ENCODE measurements at places on chromosomes 3 and 15.
A peak's percentile ranks its signal among the peaks of the same experiment; 100 is the strongest.

DNA sequence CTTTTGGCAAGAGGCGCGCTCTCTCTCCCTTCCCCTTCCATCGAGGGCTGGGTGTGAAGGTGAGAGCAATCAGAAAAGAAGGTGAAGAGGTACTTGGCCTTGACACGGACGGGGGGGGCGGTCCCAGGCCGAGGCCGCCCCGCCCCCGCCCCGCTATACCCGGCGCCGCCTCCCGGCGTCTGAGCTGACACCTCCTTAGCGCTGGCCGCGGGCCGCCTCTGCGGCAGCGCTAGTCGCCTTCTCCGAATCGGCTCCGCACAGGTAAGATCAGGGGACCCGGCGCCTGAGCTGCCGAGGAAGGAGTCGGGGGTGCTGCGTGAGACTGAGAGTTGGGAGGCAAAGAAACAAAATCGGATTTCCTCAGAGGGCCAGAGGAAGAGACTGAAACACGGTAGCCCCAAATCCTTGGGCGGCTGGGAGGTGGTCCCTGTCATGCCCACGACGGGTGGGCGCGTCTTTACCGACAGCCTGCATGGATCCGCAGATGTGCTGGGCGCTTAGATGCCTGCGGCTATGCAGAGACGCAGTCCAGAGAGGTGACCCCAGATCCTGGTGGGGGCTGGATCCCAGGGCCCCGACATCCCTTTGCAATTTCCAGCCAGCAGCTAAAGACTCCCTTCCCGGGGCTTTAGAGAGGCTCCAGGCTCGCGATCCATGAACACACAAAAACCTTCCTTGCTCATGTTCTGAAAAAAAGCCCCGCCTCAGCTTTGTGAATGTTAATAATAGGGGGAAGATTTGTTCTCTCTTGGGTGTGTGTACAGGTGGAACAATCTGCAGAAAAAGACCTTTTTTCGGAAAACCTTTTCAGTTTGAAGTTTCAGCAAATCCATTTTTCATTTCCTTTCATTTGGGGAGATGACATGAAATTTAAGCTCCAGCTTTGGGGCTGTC lies at the start of gene ENTPD3:
TSS of gene ENTPD3 (plus strand) at position 184 of the 894 bp plus-strand sequence. CDS start 874 bp downstream, outside the sequence.
- peak within 1 kb of the TSS; percentile 8 for H3K4me3 ChIP-seq
- DNase-seq, result peak; percentile 79
- H3K4me1 ChIP-seq, result peaks cover 22% of the 10 kb centered on the region
- H3K27ac ChIP-seq, result peak within 1 kb of the TSS; percentile 62

- DNase-seq, result peak; percentile 25
- peaks cover 8% of the 10 kb centered on the region for H3K4me1 ChIP-seq
- no peak overlapping the region for H3K4me3 ChIP-seq
These were observed 72.7 kb downstream of the DZIP3 start for GRCh38 chr3:108662142-108662738.

GRCh38 chr3:168168743-168169142 lies 73.0 kb upstream of the GOLIM4 start:
- H3K36me3 ChIP-seq, result no peaks in the 10 kb centered on the region
- H3K4me1 ChIP-seq, result no peaks in the 10 kb centered on the region
- no peak for DNase-seq
- no peak overlapping the region for H3K4me3 ChIP-seq
- H3K27ac ChIP-seq, result no peak overlapping the region

DNA sequence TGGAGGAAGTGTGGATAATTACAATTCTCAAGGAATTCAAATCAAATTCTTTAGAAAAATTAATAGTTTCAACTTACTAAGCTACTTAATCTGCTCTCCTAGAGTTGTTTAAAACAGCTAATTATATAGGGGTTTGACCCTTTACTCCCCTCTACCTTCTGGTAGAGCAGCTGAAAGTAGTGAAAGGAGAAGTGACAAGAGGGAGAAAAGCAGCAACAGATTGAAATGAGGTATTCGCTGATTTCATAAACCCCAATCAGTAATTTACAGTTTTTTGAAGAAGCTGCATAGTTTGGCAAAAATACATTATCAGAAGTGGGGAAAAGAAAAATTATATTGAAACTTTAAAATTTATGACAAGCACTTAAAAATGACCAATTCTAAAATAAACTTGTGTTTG lies 52.8 kb downstream of the ZMAT3 start:
- DNase-seq, result no peak
- H3K36me3 ChIP-seq, result no peaks in the 10 kb centered on the region
- no peaks in the 10 kb centered on the region for H3K27me3 ChIP-seq
- H3K4me3 ChIP-seq, result no peak overlapping the region
- H3K27ac ChIP-seq, result no peak overlapping the region
- H3K4me1 ChIP-seq, result peaks cover 9% of the 10 kb centered on the region

GRCh38 chr3:188673646-188674186 lies 498.1 kb upstream of the TPRG1 start:
- no peaks in the 10 kb centered on the region for H3K36me3 ChIP-seq
- no peaks in the 10 kb centered on the region for H3K27me3 ChIP-seq
- no peak overlapping the region for H3K27ac ChIP-seq
- no peak for DNase-seq

GRCh38 chr15:54559405-54560069 lies 581.3 kb downstream of the UNC13C start:
- H3K27ac ChIP-seq, result no peak overlapping the region
- H3K4me3 ChIP-seq, result no peak overlapping the region
- no peaks in the 10 kb centered on the region for H3K4me1 ChIP-seq
- H3K27me3 ChIP-seq, result no peaks in the 10 kb centered on the region
- DNase-seq, result no peak

- no peak overlapping the region for H3K27ac ChIP-seq
- H3K4me1 ChIP-seq, result peaks cover 23% of the 10 kb centered on the region
- H3K36me3 ChIP-seq, result no peaks in the 10 kb centered on the region
- no peak overlapping the region for H3K4me3 ChIP-seq
These were observed 27.6 kb downstream of the GPR176 start for GRCh38 chr15:39892418-39892817.

DNA sequence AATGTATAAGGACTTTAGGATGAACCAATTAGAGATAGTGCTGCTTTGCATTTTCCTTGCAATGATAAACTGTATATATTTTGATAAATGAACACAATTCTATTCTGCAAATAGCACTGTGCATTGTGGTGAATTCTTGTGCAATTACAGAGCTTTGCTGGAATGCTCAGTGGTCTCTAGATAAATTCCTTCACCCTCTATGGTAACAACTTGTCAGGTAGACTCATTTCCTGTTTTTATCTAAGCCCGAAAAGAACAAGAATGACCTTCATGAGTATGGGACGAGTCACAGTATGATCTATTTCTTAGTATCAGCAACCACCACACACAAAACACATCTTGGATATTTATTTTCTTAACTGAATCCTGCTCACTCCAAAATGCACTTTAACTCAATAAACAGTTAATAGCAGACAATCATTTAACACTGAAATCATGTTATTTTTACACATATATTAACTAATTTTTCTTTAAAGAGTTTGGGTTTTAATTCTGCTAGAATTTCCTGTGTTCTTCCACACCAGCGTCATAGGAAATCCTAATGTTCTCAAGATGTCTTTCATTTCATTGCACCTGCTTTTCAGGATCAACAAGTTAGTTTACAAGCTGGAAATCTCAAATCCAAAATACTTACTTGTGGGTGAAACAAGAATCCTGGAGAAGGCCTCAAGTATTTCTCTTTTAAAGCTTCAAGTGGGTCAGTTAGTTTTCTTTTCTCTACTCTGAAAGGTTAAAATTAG lies 551.2 kb downstream of the MECOM start:
- H3K36me3 ChIP-seq, result no peaks in the 10 kb centered on the region
- H3K4me3 ChIP-seq, result no peak overlapping the region
- no peak for DNase-seq
- no peak overlapping the region for H3K27ac ChIP-seq
- H3K27me3 ChIP-seq, result no peaks in the 10 kb centered on the region
- H3K4me1 ChIP-seq, result peaks cover 8% of the 10 kb centered on the region

GRCh38 chr3:4908433-4909156 lies 70.6 kb upstream of the BHLHE40 start:
- no peaks in the 10 kb centered on the region for H3K36me3 ChIP-seq
- no peak overlapping the region for H3K27ac ChIP-seq
- no peak for DNase-seq
- H3K4me3 ChIP-seq, result no peak overlapping the region
- H3K27me3 ChIP-seq, result no peaks in the 10 kb centered on the region

DNA sequence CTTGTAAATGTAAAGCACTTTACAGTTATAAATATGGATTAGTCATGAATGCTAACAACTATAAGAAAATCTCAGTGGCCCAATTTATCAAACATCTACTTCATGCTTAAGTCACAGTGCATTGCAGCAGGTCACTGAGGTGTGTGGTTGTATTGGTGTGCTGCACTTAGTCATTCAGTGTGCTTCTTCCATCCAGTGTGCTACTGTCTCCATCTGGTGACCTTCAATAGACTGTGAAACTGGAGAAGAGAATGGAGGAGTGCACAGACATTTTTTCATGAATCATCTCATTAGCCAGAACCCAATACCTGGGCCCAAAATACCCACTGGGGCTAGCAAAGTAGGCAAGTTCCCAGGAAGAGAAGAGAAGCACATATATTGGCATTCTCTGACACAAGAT lies 199.6 kb downstream of the SHOX2 start:
- H3K4me3 ChIP-seq, result no peak overlapping the region
- no peak overlapping the region for H3K27ac ChIP-seq
- H3K4me1 ChIP-seq, result no peaks in the 10 kb centered on the region
- no peaks in the 10 kb centered on the region for H3K36me3 ChIP-seq

GRCh38 chr3:21795152-21795837 lies 44.3 kb upstream of the ZNF385D start:
- no peaks in the 10 kb centered on the region for H3K4me1 ChIP-seq
- no peaks in the 10 kb centered on the region for H3K27me3 ChIP-seq
- DNase-seq, result peak; percentile 11
- no peak overlapping the region for H3K27ac ChIP-seq

DNA sequence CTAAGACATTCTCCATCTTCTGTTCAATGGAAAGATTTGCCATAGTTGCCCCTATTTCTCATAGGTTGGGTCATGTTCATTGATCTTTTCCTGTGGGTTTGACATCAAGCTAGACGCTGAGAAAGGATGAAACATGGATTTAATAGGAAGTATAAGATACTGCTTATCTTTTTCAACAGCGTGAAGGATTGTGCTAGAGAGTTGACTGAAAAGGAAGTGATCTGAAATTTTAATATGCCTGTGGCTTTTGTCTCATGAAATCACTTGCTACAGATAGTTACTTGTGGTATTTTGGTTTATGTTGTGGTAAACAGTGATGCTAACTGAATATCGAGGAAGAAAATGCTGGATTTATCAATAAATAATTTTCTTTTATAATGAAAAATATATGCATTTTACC lies 442.9 kb downstream of the EDEM1 start:
- H3K36me3 ChIP-seq, result no peaks in the 10 kb centered on the region
- H3K27me3 ChIP-seq, result no peaks in the 10 kb centered on the region
- no peaks in the 10 kb centered on the region for H3K4me1 ChIP-seq
- H3K4me3 ChIP-seq, result no peak overlapping the region
- no peak overlapping the region for H3K27ac ChIP-seq

DNA sequence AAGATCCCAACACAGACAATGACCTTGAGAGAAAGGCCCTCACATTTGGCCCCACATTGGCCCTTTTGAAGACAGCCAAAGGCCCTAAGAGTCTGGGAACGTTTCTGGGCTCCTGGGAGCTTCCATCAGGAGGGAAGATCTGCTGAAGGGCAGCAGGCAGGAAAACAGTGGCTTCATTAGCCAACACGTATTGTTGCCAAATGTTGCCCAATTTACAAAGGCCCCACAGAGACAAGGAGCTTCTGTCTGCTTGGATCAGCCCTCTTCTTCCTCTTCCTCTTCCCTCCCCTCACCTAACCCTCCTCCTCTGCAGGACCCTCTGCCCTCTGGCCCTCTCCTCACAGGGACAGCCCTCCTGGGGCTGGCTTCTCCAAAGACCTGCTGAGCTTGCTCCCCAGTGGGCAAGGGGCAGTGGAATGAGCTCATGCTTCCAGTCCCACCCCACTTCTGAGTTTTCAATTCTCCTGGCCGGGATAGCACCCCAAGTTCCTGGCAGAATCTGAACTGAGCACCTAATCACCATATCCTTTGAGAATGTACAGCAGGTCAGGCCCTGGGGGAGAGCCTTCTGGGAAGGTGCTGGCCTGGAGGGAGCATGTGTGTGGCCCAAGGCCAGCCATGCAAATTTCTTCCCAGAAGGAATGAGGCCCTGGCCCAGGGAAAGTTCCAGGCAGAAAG lies 5.1 kb upstream of the LTF start:
- no peak overlapping the region for H3K27ac ChIP-seq
- H3K36me3 ChIP-seq, result no peaks in the 10 kb centered on the region
- H3K27me3 ChIP-seq, result no peaks in the 10 kb centered on the region
- peak; percentile 61 for DNase-seq
- peaks cover 36% of the 10 kb centered on the region for H3K4me1 ChIP-seq

GRCh38 chr15:31245756-31246155 lies 80.9 kb upstream of the KLF13 start:
- no peak overlapping the region for H3K27ac ChIP-seq
- H3K4me1 ChIP-seq, result no peaks in the 10 kb centered on the region
- H3K36me3 ChIP-seq, result no peaks in the 10 kb centered on the region
- no peak overlapping the region for H3K4me3 ChIP-seq
- DNase-seq, result no peak

GRCh38 chr3:124107104-124107890 lies 115.4 kb upstream of the ROPN1 start:
- H3K4me3 ChIP-seq, result no peak overlapping the region
- H3K27ac ChIP-seq, result no peak overlapping the region
- DNase-seq, result no peak
- no peaks in the 10 kb centered on the region for H3K4me1 ChIP-seq
- H3K27me3 ChIP-seq, result no peaks in the 10 kb centered on the region
- no peaks in the 10 kb centered on the region for H3K36me3 ChIP-seq

- no peaks in the 10 kb centered on the region for H3K36me3 ChIP-seq
- H3K4me1 ChIP-seq, result no peaks in the 10 kb centered on the region
- no peak overlapping the region for H3K4me3 ChIP-seq
- H3K27ac ChIP-seq, result no peak overlapping the region
These were observed 10.6 kb downstream of the SPRED1 start for GRCh38 chr15:38263251-38263650.

- no peak overlapping the region for H3K4me3 ChIP-seq
- H3K27ac ChIP-seq, result no peak overlapping the region
- no peaks in the 10 kb centered on the region for H3K27me3 ChIP-seq
- peaks cover 7% of the 10 kb centered on the region for H3K4me1 ChIP-seq
- no peaks in the 10 kb centered on the region for H3K36me3 ChIP-seq
These were observed 17.4 kb upstream of the TMPRSS7 start for GRCh38 chr3:112017091-112017490.

- no peaks in the 10 kb centered on the region for H3K36me3 ChIP-seq
- H3K4me1 ChIP-seq, result peaks cover 38% of the 10 kb centered on the region
- peak; percentile 58 for DNase-seq
- no peak overlapping the region for H3K4me3 ChIP-seq
These were observed 39.7 kb downstream of the KLHL25 start for GRCh38 chr15:85754989-85755388.
